Activated CD8-positive, alpha-beta memory T cell treated with anti-CD3 and anti-CD28 coated beads, Interleukin-2, amount 50 U/mL, for 4 hours (primary cell): ENCODE measurements at places on chromosomes 13 and 19.
A peak's percentile ranks its signal among the peaks of the same experiment; 100 is the strongest.

DNA sequence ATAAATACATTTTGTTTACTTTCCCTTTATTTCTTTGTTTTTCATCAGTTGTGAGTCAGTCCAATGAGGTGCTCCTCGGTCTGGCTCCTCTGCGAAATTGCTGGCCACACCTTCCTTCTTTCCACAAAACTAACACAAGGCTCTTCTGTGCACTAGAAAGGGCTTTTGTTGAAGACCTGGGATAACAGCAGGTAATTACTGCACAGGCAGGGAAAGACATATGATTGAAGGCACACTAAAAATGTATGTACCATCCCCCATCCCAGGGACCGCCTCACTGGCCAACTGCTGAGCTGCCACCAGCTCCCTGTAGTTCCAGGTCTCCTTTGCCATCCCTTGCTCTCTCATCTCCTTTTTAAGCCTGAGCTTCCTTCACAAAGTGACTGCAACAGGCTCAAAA lies 180.5 kb downstream of the EFNB2 start:
- DNase-seq, result no peak

DNA sequence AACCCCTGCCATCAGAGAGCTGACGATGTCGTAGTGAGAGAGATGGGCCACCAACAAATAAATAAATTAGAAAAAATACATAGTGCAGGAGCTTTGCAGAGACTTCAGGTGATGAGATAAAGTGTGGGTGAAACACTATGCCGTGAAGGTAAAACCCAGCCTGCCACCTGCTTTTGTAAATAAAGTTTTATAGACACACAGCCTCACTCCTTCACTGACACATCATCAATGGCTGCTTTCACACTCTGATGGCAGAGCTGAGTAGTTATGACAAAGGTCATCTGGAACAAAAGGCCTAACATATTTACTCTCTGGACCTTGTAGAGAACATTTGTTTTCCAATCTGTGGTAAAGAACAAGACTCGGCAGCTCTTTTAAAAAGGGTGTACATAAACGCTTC lies 45.0 kb downstream of the MBD3L2B start:
- DNase-seq, result no peak

DNA sequence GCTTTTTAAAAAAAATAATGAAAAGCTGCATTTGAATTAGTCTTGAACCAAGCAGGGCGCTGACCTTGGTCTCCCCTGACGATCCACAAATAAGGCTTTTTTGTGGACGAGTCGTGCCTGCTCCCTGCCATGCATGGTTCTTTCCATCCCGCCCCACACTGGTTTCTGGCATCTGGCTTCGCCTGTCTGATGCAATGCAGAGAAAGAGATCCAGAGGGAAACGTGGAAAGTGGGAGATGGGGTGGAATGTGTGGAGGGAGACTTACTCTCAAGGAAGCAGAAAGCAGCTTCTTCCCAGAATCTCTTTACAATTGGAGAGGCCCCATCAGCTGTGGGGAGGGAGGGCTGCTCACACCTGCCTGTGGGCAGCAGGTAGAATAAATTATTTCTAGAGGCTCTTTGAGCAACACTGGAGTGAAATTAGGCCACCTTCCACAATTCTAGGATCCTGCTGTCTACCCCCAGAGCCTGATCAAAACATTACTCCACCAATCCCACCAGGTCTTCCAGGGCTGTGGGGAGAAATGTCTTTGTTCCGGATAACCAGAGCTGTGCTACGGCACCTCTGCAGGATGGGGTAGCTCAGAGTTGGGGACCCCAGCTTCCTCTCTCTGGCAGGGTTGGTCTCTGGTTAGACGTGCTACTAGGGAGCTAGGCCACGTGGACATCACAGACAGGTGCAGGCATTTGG lies 183.5 kb downstream of the UQCRFS1 start:
- DNase-seq, result no peak

- no peak for DNase-seq
Observed at GRCh38 chr19:45827459-45828093, 12.5 kb upstream of the RSPH6A start.

- no peak for DNase-seq
Observed at GRCh38 chr19:52646571-52647217, 8.5 kb upstream of the ZNF83 start.

- no peak for DNase-seq
Observed at GRCh38 chr13:79541426-79542049, 60.6 kb downstream of the NDFIP2 start.

- no peak for DNase-seq
Observed at GRCh38 chr13:97116754-97117153, 105.4 kb upstream of the MBNL2 start.

DNA sequence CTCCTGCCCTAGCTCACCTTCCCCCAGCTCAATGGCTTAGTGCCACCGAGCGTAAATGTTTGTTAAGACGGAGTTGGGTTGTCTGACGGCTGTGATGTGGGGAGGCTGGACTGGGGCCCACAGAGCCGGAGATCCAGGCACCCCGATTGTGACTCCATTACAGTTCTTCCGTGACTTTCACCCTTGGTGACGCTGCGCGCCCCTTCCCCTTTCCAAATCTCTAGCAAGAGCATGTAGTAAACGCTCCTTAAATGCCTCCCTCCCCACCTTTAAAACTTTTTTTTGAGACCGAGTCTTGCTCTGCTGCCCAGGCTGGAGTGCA lies 829 bp downstream of the REEP6 start:
- no peak for DNase-seq

DNA sequence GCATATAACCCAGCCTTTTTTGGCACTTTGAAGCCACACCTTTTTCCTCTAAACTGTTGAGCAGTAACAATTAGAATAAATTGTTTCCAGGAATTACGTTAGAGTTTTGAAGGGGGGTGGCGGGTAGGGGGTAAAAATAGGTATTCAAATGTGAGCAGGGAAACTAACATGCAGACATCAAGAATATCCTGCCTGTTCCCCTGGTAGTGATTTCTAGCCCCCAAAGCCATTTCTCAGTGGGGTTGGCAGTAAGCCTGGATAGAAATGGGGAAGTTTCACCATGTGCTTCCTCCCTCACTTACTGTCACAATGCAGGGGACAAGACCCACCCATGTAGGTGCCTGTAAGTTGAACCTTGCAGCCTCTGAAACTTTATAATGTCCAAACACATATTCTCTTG lies 3.8 kb downstream of the DOCK9 start:
- DNase-seq, result no peak

DNA sequence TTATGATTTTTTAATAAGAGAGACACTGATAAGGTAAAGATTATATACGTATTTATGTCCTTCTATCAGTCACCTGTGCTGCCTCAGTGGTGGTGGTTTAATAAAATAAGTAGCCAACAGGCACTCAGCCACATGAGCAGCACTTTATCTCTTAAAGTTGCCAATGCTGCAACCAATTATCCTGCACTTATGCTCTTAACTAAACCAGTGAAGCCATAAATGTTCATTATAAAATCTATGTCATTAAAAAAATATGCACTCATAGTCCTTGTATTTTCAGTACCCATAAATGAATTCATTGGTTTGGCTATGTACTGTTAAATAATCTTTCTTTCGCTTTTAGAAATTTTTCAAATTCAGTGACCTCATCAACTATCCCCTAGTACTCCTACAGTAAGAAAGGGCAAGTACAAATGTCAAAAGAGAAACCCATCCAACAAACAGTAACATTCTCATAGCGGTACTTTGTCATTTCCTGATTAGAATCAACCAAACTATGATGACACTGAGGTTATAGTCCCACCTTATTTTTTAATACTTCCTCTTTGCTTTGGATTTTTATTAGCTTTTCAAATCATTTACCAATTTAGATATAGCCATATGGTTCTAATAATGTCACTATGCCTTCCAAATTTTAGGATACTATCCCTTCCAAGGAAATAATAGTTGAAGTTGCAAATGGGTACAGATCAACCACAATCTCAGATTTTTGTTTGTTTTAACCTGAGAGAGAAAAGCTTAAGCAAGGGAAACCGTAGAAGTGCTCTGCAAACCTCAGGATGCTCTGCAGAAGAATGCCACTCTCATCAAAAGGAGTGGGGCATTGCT lies 190.9 kb downstream of the KLF12 start:
- DNase-seq, result no peak

DNA sequence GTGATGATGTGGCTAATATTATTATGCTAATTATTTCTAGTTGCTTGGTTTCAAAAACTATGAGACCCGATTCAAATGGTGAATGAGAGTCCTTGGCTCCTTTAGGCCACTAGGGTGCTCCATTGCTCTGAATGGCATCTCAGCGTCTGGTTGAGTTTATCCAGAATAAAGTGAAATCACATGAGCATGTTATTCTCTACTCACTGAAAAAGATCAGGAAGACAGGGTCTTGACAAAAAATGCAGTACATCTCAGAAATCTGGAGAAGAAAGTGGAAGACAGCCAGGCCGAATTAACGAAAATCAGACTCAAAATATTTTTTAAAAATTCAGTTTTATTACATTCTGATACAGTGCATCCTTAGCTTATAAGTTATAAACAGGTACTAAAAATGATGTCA lies 516.2 kb downstream of the MYO16 start:
- no peak for DNase-seq

- no peak for DNase-seq
Observed at GRCh38 chr13:103898481-103898880, 832.3 kb upstream of the SLC10A2 start.

DNA sequence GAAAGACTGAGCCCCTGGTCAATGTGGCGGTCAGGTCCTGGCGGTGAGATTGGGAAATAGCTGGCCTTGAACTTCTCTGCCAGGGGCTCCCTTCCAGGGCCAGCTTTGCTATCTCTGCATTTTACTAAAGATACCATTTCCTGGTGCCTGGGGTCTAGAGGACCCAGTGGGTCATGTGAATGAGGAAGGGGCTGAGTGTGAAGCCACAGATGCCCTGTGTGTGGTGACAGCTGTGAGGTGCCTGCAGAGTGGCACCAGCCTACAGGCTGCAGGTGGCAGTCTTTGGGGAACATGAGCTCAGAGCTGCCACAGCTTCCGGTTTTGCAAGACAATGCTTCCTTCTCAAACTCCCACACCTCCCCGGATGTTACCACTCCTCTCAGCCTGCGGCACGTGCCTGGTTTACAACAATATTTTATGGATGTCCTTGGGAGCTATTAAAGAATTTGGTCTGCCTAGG lies 5.2 kb upstream of the MLNR start:
- peak; percentile 35 for DNase-seq

GRCh38 chr13:67726979-67727378 lies 496.8 kb upstream of the PCDH9 start:
- DNase-seq, result no peak
